ENCODE measurements at places on chromosomes 11 and 22.

- DNase-seq: no peak
These were observed 56.1 kb upstream of the VSTM5 start for GRCh38 chr11:93906486-93906885.

- no peak for DNase-seq
These were observed 15.0 kb upstream of the TMEM45B start for GRCh38 chr11:129800655-129801054.

GRCh38 chr11:19350160-19350559 is 109.4 kb upstream of the E2F8 start:
- no peak for DNase-seq

DNA sequence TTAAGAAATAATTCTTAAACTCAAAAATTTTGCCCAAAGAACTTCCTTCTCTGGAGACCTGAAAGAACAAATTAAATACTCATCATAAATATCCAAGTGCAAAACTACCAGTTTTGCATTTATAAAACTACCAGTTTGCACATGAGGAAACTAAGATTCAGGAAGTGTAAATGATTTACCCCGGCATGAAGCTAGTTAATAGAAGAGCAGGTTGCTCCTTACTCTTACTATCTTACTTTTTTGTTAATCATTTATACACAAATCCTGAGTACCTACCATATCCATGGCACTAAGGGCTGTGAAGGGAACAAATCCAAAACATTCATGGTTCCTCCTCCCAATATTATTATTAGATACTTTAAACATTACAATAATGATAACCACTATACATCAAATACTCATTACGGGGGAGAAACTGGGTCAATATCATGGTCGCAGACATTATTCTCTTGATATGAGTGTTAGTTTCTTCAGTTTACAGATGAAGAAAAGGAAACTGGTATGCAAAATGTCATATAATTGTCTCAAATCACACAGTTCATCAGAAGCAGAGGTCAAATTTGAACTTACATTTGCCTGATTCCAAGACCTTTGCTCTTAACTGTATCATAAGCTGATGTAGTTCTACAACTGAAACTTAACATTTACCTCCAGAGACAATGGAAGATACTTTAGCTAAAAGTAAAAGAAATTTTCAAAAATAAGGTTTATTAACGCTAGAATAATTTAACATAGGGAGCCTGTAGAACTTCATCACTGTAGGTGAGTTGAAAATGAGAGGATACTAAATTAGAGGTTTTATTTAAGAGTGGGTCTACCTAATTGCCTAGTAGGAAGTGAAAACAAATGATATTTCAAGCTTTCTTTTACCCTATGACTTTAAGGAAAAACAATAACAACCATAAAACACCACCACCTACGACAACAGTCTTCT is 74.5 kb downstream of the FAM76B start:
- DNase-seq: no peak

Measured in central memory CD8-positive, alpha-beta T cell (primary cell).